Activated T-cell treated with anti-CD3 and anti-CD28 coated beads, Interleukin-2, amount 50 U/mL, for 24 hours (primary cell): ENCODE measurements at places on chromosomes 3 and 15.

DNA sequence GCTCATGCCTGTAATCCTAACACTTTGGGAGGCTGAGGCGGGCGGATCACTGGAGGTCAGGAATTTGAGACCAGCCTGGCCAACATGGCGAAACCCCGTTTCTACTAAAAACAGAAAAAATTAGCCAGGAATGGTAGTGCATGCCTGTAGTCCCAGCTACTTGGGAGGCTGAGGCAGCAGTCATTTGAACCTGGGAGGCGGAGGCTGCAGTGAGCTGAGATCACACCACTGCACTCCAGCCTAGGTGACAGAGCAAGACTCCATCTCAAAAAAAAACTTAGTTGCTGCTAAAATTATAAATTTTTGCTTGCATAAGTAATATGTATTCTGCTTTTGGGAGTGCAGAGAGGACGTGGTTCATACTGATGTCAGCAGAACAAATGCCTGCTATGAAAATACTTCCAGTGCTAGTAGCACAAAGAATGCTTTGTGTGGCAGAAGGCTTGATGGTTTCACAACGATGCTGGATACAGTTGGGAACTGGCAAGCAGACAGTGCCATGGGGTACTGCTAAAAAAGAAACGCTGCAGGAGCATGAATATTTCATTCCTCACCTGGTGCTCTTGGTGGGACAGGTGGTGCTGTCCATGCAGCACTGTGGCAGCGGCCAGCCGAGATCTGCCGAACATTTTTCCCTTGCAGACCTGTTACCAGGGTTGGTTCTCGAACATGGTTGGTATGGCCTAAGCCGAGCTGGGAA, 31.1 kb downstream of the FBXL22 start:
- no peak for DNase-seq

DNA sequence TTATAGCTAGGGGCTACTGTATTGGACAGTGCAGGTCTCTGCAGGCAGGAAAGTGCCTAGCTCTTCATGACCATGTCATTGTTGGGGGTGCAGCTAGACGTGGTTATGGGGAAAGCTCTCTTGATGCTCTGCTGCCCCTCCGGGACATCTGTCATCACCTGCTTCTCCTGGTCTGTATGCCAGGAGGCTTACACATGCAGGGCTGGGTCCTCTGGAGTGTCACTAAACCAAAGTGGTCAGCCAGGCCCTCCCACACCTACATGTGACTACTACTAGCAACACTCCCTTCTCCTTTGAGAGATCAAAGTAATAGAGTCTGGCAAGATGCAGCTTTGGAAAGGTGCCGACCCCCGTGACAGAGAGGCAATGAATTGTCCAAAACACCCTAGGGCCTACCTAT, 98.5 kb downstream of the SST start:
- no peak for DNase-seq

GRCh38 chr3:99818818-99819217, 1.2 kb downstream of the CMSS1 start:
- DNase-seq: no peak

DNA sequence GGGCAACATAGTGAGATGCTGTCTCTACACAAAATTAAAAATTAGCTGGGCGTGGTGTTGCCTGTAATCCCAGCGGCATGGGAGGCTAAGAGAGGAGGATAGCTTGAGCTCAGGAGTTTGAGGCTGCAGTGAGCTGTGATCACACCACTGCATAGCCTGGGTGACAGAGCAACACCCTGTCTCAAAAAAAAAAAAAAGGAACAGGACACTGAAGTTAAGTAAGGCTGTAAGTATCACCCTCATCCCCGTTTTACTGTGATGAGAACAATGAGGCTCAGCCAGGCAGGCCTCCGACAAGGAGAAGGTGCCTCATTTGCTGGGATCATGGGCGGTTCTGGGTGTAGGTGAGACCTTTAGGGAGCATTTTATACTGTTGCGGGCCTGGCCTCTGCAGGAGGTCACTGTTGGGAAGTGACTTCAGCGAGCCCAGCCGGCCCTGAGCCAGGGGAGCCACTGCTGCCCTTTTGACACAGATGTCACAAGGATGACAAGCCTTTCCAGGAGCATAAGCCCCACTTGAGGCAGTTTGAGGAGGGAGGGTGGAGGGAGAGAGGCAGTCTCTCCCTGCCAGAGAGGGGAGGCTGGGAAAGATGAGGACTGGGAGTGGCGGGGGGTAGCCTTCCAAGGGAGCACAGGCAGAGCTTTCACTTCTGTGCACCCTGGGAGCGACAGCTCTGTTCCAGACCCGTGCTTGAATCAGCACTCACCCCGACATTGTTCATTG, 30.8 kb downstream of the IRAK2 start:
- no peak for DNase-seq
